Mucosa of descending colon (tissue), 3 donors: ENCODE measurements at places on chromosomes 2 and 18. TPM values are rescaled to one million over a fixed set of nuclear protein-coding genes. Genes with fewer than 3 reads are reported as not detected.

Gene UGT1A3
- total RNA-seq: 2.7 TPM

Gene RNF138
- total RNA-seq: 37.3 TPM

GRCh38 chr18:31835528-31836133 is 75.0 kb upstream of the SLC25A52 start:
- DNase-seq: no peak

DNA sequence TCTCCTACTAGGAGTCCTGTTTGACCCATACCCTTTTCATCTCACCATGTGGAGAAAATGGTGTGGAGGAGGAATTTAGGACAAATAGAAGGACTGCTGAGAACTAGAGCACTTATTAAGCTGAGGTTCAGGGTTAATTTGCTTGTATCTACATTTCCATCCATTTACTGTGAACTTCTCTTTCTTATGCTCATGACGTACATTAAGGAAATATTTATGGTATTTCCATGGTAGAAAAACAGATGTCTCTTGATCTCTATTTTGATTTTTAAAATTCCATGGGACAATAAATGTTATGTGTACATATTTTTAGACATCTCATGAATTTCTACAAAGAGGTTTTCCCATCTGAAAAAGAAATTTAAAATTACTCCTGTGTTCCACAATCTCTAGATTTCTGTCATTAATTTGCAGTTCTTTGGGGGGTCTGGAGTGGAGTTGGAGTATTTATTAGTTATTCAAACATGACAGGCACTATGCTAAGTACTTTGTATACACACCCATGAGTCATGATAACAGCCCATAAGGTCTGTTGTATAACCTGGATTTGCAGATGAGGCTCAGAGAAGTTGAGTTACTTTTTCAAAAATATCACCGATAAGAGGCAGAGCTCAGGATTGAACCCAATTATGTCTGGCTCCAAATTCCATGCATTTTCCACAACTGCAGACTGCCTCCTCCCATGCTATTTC is 112.6 kb downstream of the COPS8 start:
- no peak for DNase-seq

GRCh38 chr2:191678437-191679100 is 633 bp downstream of the NABP1 start:
- DNase-seq: peak; percentile 79

DNA sequence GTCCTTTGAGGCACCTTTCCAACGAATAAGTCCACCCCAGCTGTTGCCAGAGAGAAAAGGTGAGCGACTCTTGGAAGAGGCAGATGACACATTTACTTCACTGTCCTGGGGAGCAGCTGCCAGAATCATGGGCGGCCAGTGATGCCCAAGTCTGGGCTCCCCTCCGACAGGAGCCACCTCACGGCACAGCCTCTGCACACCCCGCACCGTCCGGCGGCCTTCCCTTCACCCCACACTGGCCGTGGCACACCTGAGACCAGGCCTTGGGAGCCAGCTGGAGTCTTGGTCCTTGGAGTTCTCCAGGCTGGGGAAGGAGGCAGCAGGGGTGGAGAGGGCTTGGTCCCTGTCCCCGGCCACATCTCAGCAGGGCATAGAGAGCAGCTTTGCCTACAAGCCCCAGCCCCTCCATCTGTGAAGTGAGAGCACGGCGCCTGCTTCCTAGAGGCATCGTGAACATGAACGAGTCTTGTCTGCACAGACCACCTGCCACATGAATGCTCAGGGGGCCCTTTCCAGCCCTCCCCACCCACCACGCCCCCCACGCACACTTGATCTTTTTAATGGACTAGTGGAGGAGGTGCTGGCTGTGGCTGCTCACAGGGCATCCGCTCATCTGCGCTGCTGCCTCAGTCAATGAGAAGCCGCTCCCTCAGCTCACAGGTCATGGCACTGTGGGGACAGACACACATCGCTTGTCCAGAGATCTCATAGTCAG is 400.2 kb upstream of the MYT1L start:
- no peak for DNase-seq

DNA sequence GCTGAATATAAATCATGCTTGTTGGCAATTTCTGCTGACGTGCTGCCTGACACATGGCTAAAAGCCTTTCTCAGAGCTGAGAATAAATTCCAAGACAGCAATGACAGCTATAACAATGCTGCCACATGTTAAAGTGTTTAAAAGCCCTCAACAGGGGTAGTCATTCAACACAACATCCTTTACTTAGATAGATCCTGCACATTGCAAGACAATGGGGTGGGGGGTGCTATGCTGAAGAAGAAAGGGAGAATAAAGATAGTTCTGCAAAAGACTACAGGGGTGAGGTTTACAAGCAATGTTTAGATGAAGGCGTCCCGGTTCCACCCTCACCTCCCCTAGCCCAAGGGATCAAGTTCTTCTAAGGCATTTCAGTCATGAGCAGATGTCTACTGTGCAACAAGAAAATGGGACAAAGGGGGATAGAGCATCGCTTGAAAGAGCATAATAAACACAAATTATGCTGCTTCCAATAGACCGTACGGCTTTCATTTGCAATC is 291.0 kb upstream of the ACVR2A start:
- no peak for DNase-seq
